ENCODE measurements at places on chromosomes 5 and 9.

GRCh38 chr9:96006961-96007360 is 131.5 kb downstream of the ERCC6L2 start:
- no peak for DNase-seq

DNA sequence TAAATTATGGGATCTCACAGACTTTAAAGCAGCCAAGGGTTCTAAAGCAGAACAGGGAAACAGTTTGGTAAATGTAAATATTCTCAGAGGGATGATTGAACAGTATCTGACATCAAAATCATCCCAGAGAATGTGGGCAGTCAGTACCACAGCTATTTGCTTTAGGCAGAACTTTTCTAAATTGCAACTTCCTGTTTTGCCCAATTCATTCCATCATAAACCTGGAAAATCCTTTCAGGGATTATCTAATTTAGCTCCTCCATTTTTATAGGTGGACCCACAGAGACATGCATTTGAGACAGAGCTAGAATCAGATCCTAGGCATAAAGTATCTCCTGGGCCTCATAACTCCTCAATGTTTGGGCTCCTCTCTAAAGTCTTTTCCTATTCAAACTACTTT is 12.4 kb downstream of the NR6A1 start:
- DNase-seq, result no peak

DNA sequence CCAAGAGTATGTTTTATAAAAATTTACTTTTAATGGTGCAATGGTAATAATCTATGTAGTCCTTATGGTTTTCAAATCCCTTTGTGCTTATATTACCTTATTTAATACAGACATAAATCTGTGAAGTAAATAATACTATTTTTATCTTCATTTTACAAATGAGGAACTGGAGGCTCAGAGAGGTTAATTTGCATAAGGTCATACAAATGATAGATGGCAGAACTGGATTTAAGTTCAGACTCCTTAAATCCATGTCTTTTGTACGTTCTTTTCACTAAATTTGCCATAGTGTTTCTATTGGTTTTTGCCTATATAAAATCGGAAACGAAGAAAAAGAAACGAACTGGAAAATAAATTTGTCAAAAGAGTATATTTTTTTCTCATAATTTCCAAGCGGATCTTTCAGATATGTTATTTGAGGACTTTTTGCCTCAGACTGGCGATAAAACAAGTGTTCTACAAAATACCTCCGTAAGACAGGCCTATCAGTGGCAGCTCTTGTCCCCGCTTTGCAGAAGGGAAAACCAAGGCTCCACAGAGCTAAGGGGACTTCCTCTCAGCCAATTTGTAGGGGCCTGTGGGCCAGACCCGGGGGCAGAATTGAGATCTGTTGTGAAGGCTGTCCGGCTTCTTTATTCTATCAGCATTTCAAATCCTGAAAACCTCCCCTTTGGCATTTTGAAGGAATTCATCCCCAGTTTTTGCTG is 1.1 kb upstream of the TNFAIP8 start:
- DNase-seq, result no peak

DNA sequence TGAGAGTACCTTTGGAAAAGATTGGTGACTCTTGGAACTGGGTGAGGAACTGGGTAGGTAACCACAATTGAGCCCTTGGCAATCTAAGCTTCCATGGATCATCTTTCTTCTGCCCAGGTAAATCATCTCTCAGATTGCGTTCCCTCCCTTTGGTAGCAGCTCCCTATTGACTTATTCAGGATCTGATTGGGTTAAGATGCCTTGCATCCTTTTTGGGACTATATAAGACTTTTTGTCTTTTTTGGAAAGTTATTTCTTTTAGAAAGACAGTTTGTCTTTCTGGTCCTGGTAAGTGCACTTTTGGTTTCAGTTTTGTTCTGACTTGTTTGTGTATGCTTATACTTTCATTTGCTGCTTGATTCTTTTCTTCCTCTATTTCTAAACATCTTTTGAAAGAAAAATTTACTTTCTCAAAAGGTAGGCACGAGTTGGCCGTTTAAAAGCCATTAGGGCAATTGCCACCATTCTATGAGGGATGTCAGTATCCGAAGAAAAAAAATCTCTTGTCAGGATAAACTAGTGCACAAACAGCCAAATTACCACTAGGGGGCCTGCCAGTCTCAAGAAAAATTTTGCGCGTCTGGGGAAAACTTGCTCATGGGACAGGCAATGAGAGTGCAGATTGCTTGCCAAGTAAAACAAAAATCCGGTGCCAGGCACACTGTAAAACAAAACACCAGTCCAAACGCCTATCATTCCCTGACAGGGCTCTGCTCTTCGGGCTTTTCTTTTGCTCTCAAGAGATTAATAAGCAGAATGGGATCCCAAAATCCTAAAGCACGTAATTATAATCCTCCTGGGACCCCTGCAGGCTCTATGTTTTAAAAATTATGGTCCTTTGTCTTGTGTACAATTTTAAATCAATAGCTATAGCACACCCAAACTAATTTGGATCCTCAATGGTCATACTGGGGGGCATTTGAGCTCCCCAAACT is 12.8 kb downstream of the OR1J1 start:
- DNase-seq, result no peak

DNA sequence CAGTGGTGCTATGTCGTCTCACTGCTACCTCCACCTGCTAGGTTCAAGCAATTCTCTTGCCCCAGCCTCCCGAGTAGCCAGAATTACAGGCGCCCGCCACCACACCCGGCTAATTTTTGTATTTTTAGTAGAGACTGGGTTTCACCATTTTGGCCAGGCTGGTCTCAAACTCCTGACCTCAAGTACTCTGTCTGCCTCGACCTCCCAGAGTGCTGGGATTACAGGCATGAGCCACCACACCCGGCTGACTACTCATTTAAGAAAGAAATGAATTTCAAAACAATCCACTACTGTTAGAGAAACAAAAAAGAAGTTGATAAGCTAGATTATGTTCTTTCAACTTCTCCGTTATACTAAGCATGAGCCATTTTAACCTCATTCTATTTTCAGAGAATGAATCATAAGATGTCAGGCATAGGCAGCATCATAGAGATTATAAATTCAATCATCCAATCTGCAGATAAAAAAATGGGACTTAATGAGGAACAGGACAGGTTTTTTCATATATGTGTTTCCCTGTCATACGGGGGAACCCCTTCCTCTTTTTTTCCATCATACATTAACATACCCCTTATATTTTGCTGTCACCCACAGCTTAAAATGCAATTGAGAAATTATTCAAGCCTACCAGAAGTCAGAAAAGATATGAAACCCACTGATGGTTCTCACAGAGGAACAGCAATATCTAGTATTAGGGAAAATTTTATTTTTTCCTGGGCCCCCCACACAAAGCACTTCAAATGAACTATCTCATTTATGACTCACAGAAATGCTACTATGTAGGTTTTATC is 26.5 kb upstream of the ADRB2 start:
- DNase-seq, result no peak

DNA sequence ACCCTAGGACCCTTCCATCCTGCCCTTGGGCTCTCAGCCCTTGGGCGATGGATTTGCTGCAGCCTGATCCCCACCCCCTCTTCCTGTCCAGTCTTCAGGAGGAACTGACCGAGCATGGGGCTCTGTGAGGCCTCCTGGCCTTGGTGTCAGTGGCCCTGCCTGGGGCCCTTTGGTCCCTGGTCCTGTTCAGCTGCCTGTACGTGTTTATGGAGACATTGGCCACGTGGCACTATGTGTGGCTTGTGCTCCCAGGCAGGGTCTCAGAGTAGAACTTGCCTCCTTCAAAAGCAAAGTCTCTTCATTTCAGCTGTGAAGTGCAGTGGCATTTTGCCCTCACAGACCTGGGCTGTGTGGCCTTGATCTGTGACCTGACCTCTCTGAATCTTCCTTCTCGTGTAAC is 11.1 kb downstream of the FCN2 start:
- DNase-seq, result no peak
